Astrocyte of the cerebellum (primary cell): ENCODE measurements at places on chromosomes 7 and 10.

GRCh38 chr10:77223526-77224460 lies 413.8 kb downstream of the KCNMA1 start:
- DNase-seq, result no peak

DNA sequence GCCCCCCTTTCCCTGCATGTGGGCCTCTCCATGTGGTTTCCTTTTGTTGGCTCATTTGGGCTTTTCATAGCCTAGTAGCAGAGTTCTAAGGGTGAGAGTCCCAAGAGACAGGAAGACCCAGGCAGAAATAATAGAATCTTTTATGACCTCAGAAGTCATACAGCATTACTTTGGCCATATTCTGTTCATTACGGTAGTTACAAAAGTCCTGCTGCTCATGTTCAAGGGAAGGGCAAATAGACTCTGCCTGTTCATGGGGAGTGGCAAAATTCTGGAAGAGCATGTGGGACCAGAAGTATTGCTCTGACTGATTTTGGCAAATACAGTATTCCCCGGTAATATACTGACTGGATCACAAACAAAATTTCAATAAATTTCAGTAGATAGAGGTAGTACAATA lies 910.3 kb downstream of the LRMDA start:
- DNase-seq, result no peak

- DNase-seq, result no peak
Observed at GRCh38 chr7:129338450-129338849, 95.8 kb upstream of the STRIP2 start.

- no peak for DNase-seq
Observed at GRCh38 chr10:128868481-128868880, 598.6 kb upstream of the MGMT start.

DNA sequence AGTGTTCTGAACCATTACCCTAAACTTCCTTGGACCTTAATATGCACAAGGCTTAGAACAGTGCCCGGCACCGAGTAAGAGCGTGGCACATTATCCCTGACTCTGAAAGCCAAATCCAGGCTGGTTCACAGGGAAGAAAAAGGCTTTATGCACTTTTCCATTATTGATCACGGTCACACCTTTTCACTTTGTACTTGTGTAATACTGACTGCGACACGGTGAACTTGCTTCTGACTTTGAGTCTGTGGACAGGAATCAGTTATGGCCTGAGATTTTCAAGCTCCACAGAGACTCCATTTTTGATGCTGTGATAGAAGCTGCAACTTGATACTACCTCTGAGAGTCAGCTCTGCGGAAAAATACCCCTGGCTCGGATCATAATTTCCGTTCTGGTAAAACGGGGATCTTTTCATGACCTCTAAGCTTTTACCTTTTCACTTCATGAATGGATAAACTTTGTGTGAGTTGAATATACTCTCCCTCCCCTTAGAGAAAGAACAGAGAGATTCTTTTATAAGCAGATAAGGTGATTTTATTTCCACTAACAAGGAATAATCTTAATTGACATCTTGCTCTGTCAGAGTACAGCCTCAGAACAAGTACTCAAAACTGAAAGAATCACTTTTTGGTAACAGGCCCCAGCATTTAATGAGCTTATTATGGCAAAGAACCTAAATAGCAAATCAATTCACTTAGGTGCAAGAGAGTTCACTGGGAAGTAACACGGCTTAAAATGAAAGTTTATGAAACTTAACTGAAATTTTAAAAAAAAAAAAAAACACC lies 88.8 kb downstream of the ELMO1 start:
- DNase-seq, result no peak

DNA sequence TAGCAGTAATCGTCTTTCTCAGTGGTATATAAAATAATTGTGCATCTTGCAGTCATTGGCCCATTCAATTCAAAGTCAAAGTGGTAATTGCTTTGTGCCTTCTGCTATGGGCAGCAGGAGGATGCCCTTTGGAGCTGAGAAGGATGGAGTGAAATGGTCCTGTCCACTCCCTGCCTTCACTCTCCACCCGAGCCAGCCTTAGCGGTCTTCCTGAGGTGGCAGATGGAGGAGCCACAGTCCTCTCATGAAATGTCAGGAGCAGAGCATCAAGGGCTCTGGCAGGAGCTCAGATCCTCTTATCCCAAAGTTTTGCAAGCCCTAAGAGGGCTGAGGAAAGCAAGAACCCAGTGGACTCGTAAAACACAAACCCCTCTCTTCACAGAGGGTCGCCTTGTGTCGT lies 199.4 kb downstream of the DYNC1I1 start:
- DNase-seq, result no peak

DNA sequence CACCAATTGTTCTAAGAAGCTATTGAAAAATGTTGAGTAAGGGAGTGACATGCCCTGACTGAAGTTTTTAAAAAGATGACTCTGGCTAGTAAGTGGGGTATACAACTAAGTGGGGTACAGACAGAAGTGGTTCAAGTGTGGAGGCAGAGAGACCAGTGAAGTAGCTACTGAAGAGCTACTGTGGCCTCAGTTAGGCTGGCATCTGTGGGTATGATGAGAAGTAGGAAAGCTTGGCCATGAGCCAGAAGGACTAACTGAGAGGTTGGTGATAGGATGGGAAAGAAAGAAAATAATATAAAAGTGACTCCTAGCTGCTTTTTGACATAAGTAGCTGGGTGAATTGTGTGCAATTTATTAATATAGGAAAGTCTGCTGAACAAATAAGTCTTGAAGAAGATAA lies 176.6 kb downstream of the SEMA3D start:
- no peak for DNase-seq

GRCh38 chr7:137992550-137993394 lies 9.1 kb downstream of the CREB3L2 start:
- peak; percentile 73 for DNase-seq

DNA sequence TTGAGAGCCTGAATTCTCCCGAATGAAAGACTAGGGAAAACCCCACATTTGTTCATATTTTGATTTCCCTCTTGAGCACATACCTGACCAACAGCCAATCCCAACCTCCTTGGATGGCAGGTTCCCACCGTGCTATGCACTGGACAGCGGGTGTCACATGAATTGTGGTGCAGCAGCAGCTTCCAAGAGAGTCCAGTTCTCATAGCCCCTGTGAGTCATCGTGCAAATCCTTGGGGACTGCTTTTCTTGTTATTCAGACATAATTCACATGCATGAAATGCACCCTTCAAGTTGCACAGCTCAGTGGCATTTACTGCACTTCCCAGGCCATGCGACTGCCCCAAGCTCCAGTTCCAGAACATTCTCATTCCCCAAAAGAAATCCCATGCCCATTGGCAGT lies 67.8 kb upstream of the PPP2R2D start:
- no peak for DNase-seq

DNA sequence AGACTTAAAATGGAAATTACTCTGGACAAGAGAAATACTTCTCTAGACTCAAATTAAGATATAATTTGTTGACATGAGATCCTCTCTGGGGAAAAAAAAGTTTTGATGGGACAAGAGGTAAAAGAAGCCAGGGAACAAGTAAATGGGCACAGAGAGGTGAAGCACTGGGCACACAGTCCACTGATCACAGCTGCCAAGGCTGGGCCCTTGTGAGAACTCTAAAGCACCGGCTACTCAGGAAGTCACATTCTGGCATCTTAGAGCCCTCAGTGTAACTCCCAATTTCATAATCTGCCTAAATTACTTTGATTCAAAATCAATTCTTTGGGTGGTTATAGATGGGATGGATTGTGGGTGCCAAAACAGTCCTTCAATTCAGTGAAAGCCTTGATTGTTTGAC lies 123.2 kb upstream of the CACNA2D1 start:
- no peak for DNase-seq
